ENCODE measurements at places on chromosomes 16 and 17.

GRCh38 chr17:4582101-4582501 is 2.2 kb upstream of the SMTNL2 start:
- no peak for DNase-seq

DNA sequence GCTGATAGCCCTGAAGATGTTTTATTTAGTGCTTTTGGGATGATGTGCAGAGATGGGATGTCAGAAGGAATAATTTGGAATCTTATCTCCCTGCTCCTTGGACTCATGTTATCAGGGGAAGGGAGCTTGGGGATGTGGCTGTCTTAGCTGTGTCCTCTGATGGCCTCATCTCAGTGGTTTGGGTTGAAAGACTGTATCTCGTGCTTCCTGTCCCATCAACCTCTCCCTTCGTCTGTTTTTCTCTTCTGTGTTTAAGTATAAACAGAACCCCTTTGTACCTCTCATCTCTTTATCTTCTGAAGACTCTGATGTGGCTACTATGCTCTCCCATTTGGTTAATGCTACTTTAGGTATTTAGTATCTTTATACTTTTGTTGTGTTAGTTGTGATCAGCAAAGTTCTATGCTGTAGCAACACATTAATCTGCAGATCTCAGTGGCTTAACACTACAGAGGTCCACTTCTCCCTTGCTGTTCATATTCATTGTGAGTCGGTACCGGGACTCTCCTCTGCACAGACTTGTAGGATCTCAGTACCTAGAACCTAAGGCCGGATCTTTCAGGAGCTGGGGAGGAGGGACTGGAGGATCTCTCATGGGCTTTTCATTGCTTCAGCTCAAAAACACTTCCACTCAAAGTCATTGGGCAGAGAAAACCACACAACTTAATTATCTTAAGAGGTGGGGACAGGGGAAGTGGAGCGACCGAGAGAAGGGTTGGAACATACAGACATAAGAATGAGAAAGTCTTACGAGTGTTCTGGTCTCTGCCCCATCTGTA is 28.8 kb downstream of the PRKCA start:
- DNase-seq: no peak

DNA sequence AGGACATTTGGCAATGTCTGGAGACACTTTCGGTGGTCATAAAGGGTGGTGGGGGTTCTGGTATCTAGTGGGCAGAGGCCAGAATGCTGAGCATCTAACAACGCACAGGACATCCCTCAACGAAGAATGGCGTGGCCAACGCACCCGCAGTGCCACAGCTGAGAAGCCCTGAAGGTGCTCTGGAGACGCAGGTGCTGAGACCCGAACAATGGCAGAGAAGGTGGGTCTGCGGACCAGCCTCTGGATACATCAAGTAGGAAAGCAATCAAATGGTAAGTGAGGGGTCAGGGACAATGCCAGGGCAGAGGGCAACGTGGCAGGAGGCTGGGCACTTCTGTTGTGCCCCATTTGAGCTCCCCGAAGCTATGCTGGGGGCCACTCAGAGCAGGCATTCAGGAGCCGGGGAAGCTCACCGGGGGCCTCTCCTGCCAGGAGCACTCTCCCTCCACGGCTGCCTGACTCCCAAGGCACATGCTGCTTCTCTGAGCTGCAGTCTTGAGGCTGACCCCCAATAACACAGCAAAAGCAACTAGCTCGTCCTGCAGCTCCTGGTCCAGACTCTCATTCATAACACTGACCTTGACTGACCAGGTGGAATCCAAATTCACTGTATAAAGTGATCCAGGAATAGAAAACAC is 26.0 kb downstream of the SPHK1 start:
- DNase-seq: no peak

GRCh38 chr17:63774969-63775265 is 947 bp downstream of the DDX42 start:
- DNase-seq: no peak

- no peak for DNase-seq
Observed at GRCh38 chr16:4664538-4665418, 28.6 kb upstream of the NUDT16L1 start.

DNA sequence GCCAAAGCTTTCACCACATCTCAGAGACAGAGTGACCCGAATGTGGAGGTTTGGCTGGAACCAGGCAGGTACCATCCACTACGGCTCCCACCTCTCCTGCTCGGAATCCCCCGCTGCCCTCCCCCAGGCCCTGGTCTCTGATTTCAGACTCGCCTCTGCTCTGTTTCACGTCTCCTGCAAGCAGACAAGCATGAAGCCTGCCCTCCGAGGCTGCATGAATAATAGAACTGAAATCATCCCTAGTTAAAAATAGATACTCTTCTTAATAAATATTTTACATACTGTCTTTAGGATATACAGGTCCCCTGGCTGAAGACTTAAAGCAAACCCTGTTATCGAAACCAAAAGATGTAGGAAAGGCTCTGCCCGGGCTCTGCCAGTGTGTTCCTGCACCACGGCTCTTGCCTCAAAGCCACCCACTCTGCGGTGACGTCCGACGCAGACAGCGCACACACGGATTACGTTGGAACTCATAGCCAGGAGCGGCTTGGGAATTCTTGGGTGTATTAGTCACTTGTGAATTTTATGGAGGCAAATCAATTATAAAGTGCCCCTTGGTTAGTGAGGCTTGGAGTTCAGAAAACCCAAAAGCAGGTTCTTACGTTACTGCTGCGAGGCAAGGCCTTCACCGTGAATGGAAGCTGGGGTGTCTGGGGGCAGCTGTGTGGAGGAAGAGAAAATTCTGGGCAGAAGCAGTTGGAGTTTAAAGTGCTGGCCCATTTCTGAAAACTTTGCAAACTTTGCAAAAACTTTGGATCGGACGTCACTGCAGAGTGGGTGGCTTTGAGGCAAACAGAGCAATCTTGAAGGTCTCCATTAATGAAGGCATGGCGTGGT is 25.6 kb upstream of the NPTX1 start:
- DNase-seq: peak; percentile 69

DNA sequence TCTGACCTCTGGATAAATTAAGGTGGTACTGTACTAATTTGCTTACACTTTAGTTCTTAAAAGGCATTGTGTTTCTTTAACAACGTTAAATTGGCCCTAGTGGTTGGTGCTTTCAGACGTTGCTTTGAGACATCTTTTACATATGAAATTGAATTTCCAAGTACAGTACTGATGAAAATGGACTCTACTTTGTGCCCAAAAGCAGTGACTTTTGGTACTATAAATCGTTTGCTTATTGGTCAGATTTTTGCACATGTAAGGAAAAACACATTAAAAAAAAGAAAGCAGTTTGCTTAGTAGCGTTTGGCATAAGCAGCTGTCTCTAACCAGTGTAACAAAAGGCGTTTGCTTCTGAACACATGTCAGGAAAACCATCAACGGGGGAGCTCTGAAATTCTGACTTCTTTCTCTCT is 139.6 kb downstream of the CDK5R1 start:
- DNase-seq: no peak

- peak; percentile 43 for DNase-seq
Observed at GRCh38 chr17:30415491-30415890, 36.8 kb downstream of the CPD start.

DNA sequence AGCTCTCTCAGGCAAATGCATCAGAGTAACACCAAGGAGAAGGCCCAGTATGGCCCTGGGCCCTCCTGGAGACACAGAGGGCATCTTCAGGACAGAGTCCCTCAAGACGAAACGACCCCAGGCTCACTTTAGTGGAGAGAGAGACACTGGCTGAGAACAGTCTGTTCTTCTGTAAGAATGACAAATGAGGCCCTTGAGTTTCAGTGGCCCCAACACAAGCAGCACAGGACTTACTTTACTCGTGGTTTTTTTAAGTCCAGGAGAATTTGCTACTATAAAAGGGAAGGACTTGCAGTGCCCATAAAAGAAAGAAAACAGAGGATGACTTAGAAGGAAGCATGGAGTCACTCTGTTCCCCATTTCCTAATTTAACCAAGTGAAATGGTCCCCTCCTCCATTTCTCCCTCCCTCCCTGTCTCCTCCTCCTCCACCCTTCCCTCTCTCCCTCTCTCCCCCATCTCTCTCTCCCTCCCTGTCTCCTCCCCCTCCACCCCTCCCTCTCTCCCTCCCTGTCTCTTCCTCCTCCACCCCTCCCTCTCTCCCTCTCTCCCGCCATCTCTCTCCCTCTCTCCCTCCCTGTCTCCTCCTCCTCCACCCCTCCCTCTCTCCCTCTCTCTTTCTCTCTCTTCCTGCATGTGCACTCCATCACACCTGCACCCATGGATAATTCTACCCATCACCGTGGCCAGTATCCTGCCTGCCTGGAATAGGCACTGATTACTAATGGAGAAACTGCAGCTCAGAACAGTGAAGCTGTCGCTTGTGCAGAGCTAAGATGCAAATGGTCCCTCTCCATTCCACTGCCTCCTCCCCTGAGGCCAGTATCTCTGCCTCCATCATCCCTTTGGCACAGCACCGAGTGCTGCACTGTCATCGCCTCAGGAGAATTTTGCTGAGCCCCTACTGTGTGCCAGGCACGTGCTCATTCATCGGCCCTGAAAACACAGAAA is 47.3 kb upstream of the RBFOX3 start:
- no peak for DNase-seq

DNA sequence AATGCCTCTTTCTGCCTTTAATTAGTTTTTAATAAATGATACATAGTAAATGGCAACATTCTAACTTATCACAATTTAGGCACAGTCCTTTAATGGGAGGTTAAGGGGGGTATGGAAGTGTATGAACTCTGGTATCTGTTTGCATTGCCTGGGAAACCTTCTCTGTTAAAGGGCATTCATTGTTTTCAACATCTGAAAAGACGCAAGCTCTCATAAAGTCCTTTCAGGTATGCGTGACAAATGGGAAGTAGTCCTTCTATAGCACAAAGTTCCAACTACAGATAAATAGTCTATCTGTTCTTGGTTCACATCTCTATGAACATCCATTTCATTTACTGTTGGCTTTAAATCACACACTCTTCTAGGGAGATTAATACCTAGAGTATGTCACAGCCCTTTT is 298.0 kb upstream of the PMFBP1 start:
- no peak for DNase-seq

GRCh38 chr16:76614269-76614668 is 337.1 kb downstream of the CNTNAP4 start:
- DNase-seq: no peak

- DNase-seq: no peak
Observed at GRCh38 chr16:24896439-24896838, 50.7 kb downstream of the SLC5A11 start.

- DNase-seq: no peak
Observed at GRCh38 chr16:31352376-31353115, 2.4 kb upstream of the ITGAX start.

DNA sequence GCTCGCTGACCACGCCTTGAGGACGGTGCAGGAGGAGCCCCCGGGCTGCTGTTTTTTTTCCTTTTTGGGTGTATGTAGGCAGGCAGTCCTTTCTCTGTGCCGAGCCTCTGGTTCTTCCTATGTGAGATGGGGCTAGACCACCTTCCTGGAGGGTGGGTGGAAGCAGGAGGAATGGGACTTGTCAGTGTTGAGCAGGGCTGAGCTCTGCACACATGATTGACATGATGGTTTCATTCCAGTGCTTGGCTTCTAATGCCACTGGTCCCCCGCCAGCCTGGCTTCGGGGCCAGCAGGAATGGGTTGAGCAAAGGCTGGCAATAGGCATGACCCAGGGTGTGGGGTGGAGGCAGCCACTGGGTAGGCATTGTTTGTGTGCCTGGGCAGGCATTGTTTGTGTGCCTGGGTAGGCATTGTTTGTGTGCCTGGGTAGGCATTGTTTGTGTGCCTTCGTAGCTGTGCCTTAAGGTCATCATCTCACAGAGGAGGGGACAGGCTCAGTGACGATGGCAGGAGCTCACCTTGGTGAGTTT is 14.2 kb upstream of the ADCY7 start:
- no peak for DNase-seq

GRCh38 chr17:29031488-29031887 is 11.5 kb upstream of the PIPOX start:
- DNase-seq: no peak

DNA sequence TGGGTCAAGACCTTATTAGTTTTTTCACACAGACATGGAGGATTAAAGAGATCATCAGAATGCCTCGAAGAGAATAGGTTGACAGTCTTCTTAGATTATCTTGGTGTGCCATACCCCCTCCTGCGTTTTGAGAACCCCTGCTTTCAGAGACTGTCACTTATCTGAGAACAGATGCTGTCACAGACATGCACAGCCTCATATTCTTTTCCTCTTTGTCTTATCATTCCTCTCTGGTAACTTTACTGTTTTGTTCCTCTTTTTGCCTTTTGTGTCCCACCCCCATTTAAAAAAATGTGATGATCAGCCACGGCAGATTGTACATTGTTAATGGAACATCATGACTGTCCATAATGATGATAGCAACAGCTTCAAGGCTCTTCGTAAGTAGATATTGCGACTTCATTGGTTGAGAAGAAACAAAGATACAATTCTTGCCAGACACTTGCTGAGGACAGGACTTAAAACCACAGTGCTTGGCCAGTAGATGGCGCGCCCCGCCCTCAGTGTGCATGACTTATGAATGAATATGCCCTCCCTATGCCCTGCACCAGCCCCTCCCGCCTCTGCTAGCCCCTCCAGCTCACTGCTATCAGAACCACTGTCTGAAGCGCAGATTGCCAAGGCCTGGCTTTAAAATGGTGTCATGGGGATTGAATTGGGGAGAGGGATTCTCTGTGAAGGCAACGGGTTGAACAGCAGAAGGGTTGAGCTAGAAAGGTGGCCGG is 2.6 kb upstream of the PITPNC1 start:
- DNase-seq: peak; percentile 80

GRCh38 chr17:82050761-82051641 is 610 bp downstream of the RFNG start:
- DNase-seq: no peak

DNA sequence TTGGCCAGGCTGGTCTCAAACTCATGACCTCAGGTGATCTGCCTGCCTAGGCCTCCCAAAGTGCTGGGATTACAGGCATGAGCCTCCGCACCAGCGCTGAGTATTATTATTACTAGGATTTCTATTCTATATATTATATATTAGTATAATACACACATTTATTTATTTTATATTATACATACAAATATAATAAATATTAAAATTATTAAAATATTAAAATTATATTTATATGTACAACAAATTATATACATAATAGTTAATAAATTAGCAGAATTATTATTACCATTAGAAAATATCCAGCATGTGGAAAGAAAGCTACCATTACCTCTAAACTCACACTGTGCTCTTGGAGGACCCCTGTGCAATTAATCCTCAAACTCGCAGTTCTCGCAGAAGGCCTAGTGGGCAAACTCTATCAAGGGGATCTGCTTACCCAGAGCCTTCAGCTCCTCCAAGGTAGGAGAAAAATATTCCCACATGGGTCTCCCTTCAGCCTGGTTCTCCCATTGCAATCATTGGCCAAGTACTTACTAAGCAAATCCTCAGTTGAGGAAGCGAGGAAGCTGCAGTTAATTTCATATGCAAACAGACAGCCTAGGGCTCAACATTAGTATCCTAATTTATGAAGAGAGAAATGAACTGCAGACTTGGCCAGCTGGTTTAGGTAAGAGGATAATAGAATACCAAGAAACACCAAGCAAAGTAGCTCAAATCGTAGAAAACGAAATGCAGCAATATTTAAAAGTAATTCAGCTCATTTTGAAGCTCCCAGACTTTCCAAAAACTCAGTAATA is 241.4 kb upstream of the IRX5 start:
- no peak for DNase-seq
